ENCODE measurements at places on chromosomes 2 and 18.

DNA sequence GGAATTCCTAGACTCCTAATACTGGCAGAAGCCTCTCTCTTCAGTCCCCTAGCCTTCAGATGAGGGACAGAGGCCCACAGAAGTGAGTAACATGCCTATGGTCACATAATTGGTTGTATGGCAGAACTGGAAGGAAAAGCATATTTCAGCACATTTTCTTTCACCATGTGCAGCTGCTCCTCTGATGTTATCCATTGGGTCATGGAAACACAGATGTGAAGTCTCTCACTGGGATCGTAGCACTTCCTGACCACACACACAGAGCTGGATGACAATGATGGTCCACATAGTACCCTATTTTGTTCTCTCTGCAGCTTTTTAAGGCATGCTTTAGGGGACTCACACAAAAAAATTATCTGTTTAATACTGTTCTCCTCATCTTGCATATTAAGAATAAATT lies 24.5 kb downstream of the MYO3B start:
- no peak for DNase-seq

DNA sequence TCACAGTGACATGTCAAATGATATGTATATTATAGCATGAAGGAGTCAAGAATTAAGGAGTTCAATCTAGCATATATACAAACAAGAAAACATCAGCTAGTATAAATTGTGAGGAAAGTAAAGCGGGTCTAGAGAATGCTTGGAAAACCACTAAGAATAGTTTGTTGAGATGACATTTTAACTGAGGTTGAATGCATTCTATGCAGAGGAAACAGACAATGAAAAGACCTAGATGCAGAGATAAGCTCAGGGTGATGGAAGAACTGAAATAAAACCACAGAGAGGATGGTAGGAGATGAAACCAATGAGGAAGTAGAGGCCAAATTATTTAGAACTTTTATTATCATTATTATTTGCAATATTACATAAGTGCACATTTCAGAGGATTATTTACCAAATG lies 803.6 kb upstream of the FANCL start:
- no peak for DNase-seq

DNA sequence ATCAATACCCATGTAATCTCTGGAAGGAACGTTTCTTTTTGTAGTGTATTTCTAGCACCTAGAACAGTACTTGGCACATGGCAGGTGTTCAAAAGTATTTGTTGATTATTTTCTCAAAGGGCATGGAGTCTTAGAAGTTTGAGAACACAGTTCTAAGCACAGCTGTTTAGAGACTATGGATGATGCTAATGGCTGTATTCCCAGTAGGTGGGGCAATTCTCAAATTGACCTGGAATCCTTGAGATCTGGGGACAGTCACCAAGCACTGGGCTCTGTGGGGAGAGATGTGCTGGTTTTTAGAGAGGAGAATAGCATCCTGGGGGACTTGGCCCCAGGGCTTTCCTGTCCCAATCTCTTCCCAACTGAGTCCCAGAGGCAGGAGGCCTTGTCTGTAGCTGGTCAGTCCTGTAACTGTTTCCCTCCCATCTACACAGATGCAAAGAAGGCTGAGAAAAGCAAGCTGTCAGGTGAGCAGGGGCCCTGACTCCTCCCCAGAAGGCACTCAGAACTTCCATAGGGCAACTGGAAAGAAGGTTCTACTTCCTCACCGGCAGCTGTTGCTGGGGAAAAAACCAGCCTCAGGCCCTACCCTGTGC lies 17.5 kb upstream of the IL36G start:
- no peak for DNase-seq

DNA sequence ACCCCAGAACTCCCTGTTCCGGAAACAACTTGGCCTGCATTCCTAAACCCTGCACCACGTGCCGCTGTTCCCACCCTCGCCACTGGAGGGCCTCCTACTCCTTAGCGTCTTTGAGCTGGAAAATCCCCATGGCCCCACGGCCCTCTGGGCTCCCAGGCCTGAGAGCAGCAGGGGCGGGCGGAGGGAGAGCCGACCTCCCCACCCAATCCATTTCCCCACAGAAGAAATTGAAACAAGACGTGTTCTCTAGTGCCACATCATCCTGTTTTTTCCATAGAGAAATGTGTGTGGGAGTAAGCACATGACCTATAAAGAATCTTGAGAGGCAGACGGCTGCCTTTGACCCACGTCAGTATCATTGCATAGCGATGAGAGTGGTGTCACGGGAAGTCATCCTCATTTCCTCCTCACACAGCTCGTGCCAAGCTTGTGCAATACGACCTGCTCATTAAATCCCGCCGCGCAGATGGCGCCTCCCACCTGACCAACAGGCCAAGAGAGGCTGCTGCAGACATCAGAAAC lies 79.2 kb downstream of the LAMA1 start:
- no peak for DNase-seq

DNA sequence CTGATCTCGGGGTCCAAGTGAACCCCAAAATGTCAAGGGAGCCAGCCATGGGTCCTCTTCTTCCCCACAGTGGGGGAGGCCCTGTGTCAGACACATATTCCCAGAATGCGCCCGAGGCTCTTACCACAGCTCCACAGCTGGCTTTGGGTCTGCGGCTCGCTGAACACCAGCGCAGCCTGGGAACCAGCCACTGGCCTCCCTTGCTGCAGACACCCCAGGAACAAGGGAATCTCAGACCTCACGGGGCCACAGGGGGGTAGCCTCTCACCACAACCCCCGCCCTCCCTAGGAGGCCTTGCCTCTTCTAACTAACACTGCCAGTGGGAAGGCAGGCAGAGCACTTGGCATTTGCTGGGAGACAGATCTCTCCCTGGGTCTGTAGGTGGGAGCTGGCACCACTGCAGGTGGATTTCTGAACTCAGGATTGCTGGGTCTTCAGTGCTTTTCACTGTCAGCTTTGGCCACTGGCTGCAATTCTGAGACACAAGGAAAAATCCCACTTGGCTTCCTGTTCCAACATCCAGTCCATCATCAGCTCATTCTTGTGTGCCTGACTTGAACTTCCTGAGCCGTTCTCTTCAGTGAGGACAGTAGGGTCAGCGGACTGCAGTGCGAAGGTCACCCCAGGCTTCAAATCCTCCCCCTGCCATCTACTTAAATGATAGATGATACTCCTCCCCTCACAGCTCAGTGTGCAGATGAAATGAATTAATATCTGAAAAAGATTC lies 128.7 kb downstream of the CAPN13 start:
- no peak for DNase-seq

- DNase-seq: no peak
These were observed 123.8 kb upstream of the STON1 start for GRCh38 chr2:48406116-48406515.

GRCh38 chr2:119641562-119642258 lies 37.3 kb upstream of the TMEM177 start:
- DNase-seq: peak; percentile 75

DNA sequence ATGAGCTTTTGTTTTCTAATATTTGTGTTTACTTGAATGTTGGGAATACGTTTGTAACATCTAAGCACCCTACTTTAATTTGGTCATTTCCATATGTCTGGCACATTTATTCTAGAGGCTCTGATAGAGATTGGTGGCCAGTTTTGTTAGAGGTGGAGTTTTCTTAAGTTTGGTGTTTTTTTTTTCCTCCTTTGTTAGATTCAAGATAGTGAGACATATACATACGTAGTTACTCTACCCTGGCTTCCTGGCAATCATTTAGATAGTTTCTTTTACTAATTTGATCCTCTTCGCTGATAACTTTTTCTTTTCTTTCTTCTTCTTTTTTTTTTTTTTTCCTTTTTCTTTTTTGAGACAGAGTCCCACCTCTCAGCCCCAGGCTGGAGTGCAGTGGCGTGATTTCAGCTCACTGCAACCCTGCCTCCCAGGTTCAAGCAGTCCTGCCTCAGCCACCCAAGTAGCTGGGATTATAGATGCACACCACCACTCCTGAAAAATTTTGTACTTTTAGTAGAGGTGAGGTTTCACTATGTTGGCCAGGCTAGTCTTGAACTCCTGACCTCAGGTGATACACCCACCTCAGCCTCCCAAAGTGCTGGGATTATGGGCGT lies 26.6 kb downstream of the SMCHD1 start:
- no peak for DNase-seq

- DNase-seq: no peak
These were observed 124.1 kb downstream of the EN1 start for GRCh38 chr2:118723394-118723793.

DNA sequence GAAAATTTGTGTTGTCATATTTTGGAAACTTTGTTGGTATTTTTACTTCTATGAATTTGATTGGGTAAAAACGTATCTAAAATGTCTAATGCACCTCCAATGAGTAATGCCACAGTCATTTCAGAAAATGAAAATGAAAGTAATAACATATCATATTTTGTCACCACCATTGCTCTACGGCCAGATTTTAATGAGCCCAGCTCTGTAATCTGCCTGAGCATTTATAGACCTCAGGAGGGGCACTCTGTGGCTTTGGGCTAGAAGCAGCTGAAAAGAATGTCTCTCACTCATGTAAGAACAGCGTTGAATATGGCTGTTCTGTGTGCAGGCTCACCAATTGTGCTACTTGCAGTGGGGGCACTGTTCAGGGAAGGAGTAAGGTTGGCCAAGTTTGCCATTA lies 32.7 kb upstream of the ABCA12 start:
- no peak for DNase-seq

- no peak for DNase-seq
These were observed 16.2 kb upstream of the BBS5 start for GRCh38 chr2:169462896-169463695.

DNA sequence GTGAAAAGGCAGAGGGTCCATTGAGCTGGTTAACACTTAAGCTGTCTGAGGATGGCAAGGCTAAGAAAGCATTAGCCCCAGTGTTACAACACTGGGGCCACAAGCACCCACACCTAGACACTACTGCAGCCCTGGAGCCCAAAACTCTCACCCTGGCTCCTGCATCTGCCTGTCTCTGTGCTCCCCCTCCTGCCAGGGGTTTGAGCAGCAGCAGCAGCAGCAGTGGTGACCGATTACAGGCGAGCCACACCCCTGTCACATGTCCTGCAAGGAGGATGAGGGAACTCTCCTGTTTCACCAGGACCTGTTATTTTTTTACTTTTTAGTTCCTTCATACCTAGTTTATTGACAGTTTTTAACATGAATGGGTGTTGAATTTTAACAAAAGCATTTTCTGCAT lies 326.7 kb upstream of the MAP2 start:
- DNase-seq: no peak

DNA sequence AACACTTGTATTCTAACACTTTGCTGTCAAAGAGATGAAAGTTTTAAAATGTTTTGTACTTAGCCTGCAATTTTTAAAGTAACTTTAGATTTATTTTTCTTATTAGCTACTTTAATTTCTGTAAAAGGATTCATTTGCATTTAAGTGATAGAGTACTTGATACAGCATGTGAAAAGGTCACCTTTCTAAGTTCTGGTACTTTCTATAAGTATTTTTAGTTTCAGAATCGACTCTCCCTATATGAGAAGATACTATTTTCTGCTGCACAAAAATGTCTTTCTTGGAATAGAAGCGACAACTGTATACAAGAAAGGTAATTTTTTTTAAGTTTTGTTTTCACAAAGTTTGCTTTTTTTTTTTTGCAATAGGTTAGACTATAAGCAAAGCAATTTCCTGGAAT lies 72.9 kb downstream of the METTL8 start:
- DNase-seq: no peak

- DNase-seq: no peak
These were observed 263.4 kb downstream of the NEDD4L start for GRCh38 chr18:58307441-58307840.

GRCh38 chr18:7336623-7337022 lies 105.7 kb downstream of the LRRC30 start:
- DNase-seq: no peak

DNA sequence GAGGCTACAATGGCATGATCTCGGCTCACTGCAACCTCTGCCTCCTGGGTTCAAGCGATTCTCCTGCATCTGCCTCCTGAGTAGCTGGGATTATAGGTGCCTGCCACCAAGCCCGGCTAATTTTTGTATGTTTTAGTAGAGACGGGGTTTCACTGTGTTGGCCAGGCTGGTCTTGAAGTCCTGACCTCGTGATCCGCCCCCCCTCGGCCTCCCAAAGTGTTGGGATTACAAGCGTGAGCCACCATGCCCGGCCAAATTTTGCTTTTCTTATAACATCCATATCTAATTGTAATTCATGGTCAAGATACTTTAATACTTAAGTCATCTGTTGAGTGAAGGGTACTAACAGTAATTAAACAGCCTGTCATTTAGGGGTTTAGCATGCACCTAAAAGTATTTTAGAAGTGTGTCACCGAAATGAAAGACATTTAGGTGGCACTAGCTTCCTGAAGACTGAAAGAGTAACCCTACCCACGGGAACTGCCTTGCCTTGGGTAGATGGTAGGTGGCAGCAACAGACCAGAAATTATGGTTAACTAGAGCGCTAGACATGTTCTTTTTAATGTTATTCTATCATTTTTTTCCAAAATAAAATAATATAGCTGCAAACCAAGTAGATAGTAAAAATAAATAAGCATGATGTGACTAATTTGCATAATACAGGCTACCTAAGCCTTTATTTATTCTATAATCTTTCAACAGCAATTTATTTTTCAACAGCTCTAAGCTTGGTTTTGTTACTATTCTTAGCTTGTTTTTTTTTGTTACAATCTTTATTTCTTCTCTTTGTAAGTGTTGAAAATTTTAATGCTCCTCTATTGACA lies 8.6 kb upstream of the ACYP2 start:
- DNase-seq: no peak

DNA sequence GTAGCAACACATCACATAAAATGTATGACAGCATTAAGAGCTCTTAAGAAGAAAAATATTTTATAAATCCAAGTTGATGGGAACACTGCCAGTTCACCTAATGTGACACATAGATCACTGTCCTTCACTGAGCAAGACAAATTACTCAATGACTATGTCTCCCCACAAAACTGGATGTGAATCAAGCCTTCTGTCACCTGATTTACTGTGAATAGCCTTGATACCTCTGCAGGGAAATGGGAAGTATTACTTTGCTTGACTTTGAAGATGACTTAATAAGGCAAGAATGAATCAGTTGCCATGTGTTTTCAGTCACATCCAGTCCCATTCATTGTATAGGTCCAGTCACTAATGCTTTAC lies 94.6 kb downstream of the NYAP2 start:
- no peak for DNase-seq

- DNase-seq: no peak
These were observed 48.0 kb upstream of the FAHD2A start for GRCh38 chr2:95354469-95354901.

DNA sequence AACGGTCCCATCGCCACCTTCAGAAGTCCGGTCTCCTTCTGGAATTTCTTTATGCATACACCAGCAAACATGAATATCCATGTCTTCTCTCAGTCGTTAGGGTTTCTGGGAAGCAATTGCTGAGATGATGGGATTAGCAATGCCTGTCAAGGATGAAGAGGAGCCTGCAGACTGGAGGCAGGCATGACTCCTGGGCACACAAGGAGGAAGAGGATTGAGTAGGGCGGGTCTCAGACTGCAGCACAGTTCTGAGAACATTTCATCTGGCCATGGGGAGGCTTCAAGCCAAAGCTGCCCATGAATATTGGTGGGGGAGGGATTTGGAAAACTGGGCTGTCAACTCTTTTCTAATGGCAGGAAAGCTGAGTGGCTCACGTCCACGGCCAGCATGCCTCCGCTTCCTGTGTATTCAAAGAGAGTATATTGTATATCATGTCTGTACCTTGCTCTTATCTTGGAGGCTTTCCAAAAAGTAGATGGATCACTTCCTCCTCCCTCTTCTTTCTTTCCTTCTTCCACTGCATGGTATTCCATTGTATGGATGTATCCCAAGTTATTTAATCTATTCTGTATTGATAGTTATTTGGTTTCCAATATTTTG lies 24.5 kb downstream of the MC2R start:
- no peak for DNase-seq

GRCh38 chr18:51337406-51337805 lies 139.9 kb upstream of the MEX3C start:
- no peak for DNase-seq
